ENCODE measurements at places on chromosomes 5 and 9.

DNA sequence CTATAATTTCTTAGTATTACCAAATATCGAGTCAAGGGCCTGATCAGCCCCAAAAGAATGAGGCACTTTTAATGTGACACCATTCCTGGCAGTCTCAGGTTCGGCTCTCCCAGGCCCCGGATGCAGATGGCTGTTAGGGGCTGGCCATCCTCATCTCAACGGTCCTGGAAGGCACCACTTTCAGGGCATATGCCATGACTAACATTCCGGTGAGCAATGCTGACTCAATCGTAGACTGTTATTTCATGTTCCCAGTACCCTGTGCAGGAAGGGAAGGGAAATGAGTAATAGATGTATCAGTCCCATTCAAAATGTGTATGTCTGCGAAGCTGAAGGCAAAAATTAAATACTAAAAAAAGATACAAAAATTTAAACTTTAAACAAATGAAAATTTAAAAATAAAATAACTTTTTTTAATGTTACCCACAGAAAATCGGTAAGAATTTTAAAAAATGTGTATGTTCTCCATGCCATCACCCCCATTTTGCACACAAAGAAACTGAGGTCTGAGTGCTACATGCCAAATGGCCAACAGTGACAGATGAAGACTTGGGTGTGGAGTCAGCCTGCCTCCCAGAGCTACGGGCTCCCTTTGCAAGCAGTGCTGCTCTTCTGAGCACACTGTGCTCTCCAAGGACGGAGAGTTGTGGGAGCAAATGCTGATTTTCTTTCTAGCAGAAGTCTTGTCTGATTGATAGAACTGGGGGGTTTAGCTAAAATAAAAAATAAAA, 79.0 kb downstream of the GLDC start:
- no peak for DNase-seq

- DNase-seq = no peak
Observed at GRCh38 chr5:168117469-168117868, 174.0 kb upstream of the WWC1 start.

DNA sequence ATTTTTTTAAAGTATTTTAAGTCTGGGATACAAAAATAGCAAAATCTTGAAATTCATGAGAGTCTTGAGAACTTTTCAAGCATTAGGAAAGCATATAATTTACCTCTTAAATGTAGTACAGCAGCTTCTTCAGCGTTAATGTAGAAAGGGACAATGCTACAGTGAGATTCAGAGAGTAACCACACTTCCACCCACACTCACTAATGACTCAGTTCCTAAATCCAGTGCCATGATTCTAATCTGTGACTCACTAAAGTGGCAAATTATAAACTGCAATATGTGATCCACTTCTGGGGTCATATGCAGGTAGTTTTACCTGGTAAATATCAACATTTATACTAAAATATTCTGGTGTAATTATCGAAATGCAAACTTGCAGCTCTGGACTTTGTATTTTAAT, 434.5 kb upstream of the TUSC1 start:
- DNase-seq = no peak

GRCh38 chr5:136754216-136754615, 388.9 kb upstream of the TRPC7 start:
- DNase-seq = no peak
